ENCODE measurements at places on chromosomes 16 and 17.

- DNase-seq = no peak
Measured at GRCh38 chr16:58442547-58442946, 50.3 kb downstream of the GINS3 start.

DNA sequence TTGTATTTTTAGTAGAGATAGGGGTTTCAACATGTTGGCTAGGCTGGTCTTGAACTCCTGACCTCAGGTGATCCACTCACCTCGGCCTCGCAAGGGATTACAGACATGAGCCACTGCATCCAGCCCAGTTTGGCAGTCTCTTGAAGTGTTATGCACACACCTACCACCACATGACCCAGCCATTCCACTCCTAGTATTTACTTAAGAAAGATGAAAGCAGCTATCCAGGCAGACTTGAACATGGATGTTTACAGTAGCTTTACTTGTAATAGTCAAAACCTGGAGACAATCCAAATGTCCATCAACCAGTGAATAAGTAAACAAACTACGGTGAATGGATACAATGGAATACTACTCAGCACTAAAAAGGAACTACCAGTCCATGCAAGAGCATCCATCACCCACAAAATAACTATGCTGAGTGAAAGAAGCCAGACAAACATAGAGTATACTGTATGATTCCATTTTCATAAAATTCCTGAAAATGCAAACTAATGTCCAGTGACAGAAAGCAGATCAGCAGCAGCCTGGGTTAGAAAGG, 37.8 kb upstream of the RASD1 start:
- no peak for DNase-seq

- DNase-seq = no peak
Measured at GRCh38 chr17:4204710-4205173, 59.0 kb downstream of the ANKFY1 start.

DNA sequence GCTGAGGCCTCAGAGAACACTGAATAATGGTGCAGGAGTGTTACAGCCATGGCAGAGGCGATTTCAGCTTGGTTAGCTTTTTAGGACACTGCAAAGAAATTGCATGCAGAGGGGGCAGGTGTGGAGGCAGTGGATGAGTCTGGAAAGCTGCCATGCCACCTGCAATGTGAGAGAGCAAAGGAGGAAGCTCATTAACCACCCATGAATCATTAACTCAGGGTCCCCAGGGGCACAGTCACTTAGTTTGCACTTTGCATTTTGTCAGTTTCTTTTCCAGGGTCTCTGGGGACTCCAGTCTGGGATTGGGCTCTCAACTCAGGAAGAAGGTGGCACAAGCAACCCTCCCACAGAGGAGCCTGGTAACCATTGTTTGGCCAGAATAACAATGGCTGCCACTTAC, 132.9 kb downstream of the USP31 start:
- no peak for DNase-seq

DNA sequence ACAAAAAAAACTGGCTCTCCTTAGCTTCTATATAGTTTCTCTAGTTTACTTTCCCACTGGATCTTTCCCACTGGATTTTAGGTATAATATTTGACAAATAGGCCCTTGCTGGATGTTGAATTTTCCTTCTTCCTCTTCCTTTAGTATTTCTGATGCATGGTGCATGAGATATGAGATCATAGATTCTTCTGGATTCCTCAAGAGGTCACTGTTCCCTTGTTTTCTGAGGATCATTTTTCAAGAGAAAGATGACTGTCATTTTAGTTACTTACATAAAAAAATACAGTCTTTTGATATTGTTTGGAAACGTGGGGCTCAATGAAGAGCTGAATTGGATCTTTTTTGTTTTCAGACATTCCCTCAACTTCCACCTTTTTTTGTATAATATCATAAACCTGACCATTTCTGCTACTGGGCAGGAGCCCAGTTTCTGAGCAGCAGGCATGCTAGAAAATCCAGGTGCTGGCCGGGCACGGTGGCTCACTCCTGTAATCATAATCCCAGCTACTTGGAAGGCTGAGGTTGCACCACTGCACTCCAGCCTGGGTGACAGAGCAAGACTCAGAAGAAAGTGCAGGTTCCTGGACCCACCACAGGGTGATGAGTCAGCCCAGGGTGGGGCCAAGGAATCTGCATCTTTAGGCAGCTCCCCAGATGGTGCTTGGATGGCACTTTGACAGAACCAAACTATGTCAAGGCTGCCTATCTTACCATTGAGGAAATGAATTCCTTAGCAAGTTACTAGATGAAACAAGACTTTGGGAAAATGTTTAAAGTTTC, 70.3 kb downstream of the SDR42E1 start:
- peak; percentile 27 for DNase-seq

DNA sequence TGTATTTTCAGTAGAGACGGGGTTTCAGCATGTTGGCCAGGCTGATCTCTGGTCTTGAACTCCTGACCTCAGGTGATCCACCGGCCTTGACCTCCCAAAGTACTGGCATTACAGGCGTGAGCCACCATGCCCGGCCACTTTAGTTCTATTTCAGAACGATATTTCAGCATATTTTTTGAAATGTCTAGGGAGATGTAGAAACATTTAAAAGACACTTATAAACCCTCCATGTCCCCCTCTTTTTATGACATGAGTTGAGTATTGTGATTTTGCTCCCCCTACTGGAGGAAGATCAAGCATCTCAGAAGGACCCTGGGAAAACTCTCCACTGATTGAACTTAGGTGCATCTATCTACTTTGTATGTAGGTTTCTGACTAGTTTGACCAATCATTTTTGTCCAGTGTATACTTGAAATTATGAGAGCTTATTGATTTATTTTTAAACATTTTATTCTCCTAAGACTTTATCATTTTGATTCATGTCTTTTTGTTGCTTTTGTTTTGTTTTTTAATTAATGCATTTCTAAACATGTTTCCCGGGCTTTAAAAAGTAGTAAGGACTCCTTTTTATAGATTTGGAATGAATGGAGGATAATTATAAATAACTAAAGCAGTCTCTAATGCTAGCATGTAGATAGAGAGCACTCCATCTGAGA, 105.1 kb downstream of the CHD9 start:
- peak; percentile 9 for DNase-seq

DNA sequence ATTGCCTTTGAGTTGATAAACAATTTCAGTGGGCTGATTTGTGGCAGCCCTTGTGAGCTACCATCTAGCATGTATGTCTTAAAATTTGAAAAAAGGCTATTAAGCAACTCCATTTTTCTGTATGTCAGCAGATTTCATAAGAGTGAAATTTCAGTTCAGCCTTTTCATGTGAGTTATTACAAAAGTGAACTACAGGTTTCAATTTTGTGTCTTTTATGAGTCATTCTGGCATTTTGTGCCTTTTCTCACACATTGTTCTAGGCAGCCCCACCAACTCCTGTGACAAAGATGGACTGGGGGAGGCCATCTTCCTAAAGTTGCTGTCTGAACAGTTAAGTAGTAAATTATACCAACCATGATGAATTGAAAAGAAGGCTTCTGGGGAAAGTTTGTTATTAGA, 52.1 kb downstream of the USP10 start:
- DNase-seq = no peak

- DNase-seq = no peak
Measured at GRCh38 chr16:11870399-11870798, 19.1 kb upstream of the RSL1D1 start.

- no peak for DNase-seq
Measured at GRCh38 chr17:79786930-79787643, 9.1 kb downstream of the CBX2 start.

DNA sequence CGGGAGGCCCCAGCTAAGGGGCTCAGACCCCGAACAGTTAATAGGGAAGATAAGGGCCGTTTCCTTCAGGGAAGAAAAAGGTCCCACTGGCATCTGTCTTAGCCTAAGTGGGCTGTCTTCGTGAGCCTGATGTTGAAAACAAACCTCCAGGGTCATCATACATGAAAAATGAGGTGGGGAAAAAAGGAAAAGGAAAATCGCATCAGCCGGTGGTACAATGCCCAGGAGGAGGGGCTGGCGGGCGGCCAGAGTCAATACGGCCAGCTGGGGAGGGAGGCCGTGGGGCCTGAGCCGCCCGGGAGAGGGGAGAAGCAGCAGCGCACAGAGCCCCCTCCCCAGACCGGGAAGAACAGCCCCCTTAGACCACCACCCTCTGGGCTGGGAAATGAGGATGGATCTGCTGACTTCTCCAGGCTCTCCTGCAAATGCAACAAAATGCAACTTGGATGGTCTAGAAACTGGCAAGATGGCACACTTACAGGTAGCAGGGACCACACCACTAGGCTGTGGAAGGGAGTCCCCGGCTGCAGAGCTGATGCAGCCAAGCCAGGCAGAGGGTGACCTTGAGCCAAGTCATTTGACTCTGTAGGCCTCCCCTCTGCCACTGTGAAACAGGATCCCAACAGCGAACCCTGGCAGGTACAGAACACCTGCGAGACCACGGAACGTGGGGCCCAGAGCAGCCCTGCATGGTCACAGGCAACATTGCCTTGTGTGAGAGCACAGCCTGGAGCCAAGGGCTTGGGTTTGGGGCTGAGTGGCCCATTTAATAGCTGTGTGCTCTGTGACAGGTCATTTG, 448.5 kb downstream of the SOX9 start:
- no peak for DNase-seq

DNA sequence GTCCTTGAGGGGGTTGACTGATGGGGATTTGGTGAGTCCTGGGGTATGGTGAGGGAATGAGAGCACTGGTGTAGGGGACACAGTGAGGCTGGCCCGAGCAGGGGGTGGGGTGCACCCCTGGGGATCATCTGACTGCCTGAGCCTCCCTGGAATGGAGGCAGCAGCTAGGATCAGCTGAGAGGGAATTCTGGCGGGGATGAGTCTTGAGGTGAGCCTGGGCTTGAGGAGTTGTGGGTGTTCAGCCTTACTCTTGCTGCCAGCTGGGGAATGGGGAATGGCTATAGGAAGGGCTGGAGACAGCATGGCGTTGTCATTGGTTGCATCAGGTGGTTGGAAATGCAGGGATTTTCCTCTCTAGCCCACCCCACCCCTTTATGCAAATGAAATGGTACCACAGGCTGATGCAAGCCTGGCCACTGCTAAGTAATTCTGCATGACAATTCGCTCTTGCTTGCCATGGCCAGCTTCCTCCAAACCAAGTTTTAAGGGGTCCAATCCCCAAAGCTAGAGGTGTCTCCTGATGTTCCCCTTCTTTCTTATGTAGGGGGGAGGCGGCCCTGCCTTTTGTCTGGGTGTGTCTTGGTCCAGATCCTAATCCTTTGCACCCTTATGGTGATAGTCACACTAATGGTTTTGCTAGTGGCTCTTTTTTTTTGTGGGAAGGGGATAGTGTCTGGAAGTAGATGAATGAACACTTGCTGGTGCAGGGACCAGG, 7.5 kb downstream of the NFE2L1 start:
- DNase-seq = no peak

- no peak for DNase-seq
Measured at GRCh38 chr17:27939474-27940465, 46.6 kb upstream of the LYRM9 start.

DNA sequence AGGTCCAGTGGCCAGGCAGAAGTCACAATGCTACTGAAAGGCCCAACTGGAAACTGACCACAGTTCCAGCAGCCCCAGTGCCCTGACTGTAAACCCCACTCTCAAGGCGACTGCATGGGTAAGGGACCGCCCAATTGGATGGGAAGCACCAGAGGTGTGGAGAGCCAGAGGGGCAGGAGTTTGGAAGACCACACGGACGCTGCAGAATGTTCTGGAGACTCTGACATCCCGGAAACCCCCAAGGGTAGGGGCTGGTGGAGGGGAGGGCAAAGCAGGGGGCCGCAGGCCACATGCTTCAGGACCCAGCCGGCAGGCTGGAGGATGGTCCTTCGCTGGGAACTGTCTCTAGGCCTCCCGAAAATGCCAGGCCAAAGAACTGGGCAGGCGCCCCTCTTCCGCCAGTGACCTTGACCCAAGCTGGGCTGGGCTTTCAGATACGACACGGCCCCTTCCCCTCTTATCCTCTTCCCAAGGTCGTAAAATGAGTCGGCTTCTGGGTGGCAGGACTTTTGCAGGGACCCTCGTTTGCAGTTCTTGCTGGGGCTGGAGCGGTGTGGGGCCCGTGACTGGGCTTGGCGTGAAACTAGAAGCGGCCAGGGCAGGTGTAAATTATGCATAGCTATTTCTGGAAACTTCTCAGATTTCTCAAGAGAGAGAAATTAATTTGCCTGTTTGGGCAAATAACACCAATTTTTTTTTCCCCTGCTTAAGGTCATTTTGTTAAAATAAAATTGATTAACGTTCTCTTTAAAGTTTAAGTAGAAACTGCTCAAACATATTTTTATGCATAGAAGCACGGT, 110.2 kb downstream of the C16orf78 start:
- no peak for DNase-seq

- no peak for DNase-seq
Measured at GRCh38 chr17:352421-353212, at the start of gene RPH3AL. Gene RPH3AL, minus strand, starts transcription at chr17:352807. Its CDS starts 25,264 bp downstream, at chr17:327543.

- DNase-seq = no peak
Measured at GRCh38 chr16:69474408-69474807, 50.0 kb downstream of the CYB5B start.

DNA sequence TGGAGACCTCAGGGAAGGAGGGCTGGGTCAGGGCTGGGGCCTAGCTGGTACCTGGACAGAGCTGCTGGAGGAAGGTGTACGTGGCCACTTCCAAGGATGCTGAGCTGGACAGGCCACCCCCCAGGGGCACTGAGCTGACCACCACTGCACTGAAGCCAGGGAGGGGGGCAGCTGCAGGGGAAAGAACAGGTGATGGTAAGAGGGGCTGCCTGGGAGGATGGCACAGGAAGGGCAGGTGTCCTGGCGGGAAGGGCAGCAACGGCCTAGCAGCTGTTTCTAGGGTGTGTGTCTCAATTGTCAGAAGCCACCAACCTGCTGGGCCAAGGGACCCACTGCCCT, 1.8 kb downstream of the GALK1 start:
- no peak for DNase-seq

DNA sequence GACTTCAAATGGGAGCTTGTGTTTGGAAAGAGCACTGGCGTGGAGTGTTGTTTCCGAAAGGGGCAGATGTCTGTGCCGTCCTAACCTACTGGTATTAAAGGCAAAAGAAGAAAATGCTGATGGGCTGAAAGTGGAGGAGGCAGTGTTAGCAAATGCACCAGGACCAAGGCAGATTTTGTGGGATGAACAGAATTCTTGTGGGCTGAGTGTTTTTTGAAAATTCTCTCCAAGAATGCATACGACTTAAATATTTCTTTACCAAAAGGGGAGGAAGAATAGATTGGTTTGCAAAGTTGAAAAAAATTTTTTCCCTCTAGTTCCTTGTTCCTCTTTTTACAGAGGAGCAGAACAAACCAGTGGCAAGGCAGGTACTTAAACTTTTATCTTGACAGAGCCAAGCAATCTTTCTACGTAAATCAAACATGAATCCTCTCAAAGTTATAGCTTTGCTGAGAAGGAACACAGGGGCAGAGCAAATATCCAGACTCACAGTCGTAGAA, 16.8 kb downstream of the MARCHF10 start:
- peak; percentile 72 for DNase-seq

Measured in HS-27A (cell line).